ENCODE measurements at places on chromosomes 12 and 14.
A peak's percentile ranks its signal among the peaks of the same experiment; 100 is the strongest.

DNA sequence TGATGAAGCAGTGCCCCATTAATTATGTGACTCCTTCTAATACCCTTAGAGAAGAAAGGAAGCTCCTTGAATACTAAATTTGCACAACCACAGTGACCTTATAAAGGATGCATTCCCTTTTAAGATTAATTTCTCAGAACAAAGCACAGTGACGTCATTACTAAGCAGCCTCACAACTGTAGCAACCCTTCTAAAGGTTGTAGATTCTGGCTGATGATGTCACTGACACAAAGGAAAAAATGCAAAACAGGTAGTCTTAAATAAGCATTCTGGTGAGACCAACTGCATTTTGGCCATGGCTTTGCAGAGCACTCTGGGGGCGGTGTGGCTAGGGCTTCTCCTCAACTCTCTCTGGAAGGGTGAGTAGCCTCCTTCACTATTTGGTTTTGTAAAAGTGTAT is 38.4 kb upstream of the OR4E1 start:
- DNase-seq, result no peak

DNA sequence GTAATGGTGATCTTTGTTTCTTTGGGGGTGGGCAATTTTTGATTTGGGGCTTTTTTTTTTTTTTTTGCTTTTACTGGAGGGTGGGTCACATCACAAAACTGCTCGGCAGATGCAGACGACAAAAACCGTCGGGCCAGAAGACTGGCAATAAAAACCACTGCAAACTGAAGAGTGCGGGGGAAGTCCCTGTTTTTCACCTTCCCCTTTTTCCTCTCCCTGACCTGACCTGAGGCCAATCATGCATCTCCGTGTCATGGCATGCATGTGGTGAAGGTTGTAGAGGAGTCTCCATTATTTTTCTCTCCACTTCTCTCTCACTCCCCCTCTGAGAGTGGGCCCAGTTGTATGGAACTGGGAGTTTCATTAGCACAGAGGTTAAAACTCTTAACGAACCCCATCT is 57.5 kb downstream of the AP5M1 start:
- DNase-seq, result no peak

DNA sequence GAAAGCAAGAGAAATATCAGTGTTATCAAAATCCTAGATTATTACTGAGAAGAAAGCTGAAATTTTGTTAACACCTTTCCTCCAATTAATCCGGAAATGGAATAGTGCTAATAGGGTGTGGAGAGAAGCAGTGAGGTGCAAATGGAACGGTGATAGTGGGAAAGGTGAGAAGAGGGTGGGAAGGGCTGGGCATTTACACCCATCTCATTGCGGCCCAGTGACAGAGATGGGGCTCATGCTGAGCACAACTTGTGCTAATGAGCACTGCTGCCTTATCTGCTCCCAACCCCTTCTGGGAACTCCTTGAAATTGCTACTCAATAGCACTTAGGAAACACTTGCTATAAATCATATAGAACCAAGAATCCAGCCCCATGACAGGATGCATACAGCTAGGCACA is 94.4 kb downstream of the PTPRR start:
- no peak for DNase-seq

DNA sequence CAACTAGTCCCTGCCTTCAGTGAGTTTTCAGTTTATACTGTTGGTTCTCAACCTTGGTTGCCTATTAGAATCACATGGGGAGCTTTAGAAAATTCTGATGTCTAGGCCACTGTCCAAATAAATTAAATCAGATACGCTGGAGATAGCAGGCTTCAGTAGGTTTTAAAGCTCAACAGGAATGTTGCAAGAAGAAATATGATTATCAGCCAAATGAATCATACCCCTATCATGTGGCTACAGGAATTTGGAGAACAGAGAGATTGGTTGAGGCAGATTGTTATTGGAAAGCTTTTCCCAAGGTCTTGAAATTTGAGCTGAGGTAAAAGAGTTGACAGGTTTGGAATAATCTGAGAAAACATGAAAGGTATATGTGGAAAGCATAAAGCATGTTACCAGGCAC is 125.3 kb downstream of the WIF1 start:
- no peak for DNase-seq

DNA sequence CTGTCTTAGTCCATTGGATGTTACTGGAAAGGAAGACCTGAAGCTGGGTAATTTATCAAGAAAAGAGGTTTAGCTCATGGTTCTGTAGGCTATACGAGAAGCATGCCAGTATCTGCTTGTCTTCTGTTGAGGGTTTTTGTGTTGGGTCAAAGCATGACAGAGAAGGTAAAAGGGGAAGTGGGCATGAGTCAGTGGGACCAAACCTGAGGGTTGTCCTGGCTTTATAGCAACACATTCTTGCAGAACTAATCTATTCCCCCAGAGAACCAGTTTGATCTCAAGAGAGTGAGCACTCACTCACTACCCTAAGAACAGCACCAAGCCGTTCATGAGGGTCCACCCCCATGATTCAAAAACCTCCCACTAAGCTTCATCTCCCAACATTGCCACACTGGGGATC is 19.0 kb upstream of the KRAS start:
- no peak for DNase-seq

DNA sequence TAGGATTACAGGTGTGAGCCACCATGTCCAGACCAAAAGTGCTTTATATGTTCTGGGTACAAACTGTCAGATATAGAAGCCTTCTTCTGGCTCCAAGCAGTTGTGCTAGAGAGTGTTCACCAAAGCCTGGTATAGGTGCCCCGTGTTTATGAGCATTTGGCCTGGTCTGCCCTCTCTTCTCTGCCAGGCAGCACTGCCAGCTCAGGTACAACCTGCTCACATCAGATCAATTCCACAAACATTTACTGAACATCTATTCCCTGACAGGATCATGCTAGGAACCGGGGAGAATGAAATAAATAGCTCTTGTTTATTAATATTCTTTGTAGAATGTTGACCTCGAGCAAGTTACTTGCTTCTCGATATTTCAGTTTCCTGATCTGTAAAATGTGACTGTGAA is 20.0 kb upstream of the SOCS2 start:
- peak; percentile 89 for DNase-seq

GRCh38 chr12:51922762-51923505 is 15.6 kb downstream of the ACVRL1 start:
- DNase-seq, result no peak

DNA sequence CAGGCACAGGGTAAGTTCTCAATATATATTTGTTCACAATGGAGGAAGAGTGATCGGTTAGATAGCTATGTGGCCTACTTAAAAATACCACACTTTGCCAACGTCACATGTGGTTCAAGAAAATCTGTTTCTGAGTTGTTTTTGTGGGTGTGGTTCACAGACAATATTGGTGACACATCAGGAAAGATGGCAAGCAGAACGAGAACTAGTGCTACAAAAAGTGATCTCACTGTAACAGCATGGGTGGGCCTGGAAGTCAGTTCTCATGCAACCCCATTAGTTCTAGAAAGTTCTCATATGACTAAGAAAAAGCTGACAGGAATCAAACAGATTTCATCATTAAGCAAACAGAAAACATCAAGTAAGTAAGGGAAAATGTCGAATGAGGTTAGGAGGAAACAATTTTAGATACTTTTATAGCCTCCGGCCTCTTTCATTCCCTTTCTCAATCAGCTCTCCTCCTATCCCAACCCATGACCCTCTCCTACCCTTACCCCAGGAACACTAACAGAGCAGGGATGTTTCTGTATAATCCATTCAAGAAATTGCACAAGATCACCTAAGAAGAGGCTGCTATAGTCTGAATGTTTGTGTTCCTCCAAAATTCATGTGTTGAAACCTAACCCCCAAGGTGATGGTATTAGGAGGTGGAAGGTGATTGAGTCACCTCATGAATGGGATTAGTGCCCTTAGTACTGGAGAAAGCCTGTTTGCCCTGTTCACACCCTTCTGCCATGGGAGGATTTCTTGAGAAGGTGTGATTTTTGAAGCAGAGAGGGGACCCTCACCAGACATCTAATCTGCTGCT is 15.5 kb upstream of the NTN4 start:
- no peak for DNase-seq

DNA sequence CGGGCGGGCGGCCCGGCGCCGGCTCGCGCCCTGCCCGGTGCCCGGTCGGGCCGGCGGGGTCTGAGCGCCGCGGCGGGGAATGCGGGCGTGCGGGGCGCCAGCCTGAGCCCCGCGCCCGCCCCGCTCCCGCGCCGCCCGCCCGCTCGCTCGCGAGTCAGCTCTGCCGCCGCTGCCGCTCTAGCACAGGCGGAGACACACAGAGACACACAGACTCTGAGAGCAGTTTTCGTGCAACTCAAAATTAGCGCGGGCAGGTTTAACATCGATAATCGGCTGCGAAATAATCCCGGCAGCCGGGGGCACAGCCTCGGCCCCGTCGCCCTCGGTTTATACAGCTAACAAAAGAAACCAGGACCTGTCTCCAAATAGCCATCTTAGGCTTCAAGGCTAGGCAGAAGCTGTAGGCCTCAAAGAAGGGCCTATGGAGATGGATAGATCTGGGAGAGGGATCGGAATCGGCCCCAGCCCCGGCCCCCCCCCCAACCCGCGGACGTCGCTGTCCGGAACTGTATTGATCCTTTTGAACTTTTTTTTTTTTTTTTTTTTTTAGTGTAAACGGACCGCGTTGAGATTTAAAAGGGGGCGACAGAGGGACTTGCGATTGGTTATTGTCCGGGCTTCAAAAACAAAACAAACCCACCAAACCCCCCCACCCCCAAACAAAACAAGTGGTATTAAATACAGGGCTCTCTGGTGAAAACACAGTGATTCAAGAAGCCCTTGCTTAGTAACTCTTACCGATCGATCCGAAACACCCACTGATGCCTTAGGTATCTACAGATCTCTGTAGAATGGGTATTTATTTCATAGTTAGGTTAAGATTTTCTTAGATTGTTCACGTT is 1.1 kb downstream of the ARID2 start:
- DNase-seq, result no peak

DNA sequence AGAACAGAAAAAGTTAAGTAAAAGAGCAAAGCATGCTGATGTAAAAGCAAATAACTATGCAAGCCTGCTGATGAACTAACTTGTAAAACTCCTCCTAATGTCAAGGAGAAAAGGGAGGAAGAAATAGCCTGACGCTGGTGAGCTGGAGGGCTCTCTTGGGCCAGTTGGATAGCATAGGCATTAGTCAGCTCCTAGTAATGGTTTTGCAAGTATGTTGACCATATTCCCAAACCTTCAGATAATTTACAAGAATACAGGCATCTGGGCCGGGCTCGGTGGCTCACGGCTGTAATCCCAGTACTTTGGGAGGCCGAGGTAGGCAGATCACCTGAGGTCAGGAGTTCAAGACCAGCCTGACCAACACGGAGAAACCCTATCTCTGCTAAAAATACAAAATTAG is 871.4 kb downstream of the C12orf50 start:
- no peak for DNase-seq

GRCh38 chr12:12693111-12693671 is 2.8 kb downstream of the GPR19 start:
- no peak for DNase-seq

DNA sequence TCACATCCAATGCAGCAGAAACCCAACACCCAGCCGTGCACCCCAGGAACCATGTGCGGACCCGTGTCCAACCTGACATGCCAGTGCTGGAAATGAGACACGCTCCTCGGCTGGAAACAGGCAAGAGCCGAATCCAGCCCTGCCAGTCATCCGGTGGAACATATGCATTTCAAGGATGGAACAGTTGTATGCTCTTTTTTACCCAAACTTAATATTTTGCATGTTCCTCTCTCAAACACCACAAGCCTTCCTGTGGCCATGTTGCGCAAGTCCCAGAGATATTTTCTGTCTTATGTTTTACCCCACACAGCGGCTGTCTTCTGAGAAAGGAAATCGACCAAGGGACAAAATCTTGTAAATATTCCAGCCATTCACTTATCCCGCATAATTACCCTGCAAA is 196.9 kb downstream of the BCL11B start:
- peak; percentile 86 for DNase-seq

- no peak for DNase-seq
Observed at GRCh38 chr14:37150414-37150813, 22.0 kb downstream of the SLC25A21 start.

GRCh38 chr12:126233625-126234024 is 1168.4 kb downstream of the AACS start:
- DNase-seq, result no peak

DNA sequence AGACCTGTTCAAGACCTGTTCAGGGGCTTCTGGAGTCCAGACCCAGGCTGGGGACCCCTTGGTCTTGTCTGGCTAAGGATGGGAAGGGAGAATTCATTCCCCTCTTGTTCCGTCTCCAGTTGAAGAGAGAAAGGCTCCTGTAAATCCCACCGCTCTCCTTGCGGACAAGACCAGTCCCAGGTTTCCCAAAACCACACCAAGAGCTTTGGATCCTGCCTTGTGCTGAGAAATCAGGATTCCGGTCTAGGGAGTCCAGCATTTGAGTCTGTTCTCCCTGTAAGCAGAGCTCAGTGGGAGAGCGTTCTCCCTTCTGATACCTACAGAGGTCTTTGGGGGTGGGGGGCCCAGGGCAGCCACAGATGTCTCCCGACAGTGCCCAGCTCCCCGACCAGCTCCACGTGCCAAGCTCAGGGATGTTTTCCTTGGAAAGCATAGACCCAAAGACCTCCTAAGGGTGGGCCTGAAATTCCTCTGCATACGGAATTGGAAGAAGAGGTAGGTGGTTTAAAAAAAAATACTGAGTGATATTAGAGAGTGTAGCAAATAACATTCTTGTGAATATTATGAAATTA is 1.9 kb downstream of the HOXC13 start:
- DNase-seq, result no peak

DNA sequence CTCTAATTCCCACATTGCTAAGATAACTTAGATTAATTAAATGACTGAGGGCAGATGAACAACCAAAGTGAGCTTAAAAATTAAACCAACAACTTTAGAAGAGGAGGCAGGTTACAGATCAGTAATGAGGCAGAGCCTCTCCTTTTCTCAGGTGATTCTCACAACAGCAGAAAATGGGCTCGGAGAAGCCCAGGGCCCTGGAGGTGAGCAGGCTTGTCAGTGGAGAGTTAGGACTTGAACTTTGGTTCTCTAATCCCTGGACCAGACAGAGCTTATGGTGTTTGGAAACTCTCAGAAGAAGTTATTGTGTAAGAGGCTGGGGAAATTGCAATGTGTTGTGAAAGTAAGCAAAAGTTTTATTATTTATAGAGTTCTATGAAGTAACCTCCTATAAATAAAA is 2.8 kb downstream of the TRHDE start:
- DNase-seq, result no peak

GRCh38 chr12:32292151-32292550 is 107.2 kb upstream of the FGD4 start:
- DNase-seq, result no peak

DNA sequence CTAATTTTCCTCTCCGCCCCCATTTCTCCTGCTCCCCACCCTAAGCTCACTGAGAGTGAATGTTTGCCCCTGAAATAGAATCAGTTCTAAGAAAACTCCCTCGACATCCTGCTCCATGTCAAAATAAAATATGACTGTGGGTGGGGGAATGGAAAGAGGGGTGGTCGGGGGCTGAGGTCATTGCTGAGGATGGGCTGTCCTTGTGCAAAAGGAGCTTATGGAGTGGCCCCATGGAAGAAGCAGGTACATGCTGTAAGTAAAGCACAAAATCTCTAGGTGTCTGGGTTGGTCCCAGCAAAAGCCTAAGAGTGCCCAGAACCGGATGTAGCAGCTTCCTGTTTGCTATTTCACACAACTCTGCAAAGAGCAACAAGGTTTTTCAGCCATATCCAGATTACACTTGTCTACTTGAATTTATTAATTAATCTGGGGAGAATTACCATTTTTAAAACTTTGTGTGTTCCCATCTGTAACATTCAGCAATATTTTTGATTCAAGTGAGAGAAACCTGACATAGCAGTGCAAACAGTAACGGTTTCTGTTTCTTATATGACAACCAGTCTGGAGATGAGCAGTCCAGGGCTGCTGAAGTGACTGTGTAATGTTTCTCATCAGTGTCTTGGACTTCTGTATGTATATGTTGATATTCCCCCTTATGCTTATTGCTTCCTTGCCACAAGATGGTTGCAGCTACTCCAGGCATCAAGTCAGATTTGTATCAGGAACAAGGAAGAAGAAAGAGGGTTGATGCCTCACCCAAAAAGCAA is 40.4 kb upstream of the GZMB start:
- DNase-seq, result no peak
